Suprapubic skin (tissue), 4 donors: ENCODE measurements at places on chromosomes 13 and 19.

DNA sequence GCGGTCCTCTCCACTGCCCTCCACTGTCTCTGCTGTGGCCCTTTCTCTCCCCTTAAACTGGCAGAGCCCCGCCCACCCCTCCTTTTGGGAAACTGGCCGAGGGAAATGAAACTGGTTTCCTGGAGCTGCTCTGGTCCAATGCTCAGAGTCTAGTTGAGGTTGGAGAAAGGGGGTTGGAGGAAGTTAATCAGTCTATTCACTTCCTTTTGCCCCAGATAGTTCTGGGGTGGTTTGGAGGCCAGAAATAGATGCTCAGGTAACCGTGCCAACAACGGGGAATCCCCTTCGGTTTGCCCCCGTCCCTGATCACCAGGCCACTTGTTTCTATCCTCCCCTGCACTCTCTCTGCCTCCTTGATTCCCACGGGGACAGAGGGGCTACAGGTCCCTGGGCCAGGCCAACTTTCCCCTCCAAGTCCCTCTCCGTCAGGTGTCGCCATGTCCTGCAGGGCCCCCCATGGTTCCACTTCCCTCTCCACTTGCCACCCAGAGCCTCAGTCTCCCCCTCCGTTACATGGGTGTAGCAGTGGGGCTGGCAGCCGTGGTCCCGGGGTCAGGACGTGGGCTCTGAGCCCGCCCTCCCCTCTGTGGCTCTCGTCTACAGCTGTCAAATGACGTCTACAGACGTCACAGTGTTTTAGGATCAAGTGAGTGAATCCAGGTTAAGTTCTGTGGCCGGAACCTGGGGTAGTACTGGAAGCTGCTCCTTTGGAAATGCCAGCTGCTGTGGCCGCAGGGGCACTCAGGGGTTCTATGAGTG is at the start of gene IL4I1:
TSS of gene IL4I1 (minus strand) at position 25 of the 759 bp plus-strand sequence. CDS start 727 bp downstream, outside the sequence.
- DNase-seq = no peak

DNA sequence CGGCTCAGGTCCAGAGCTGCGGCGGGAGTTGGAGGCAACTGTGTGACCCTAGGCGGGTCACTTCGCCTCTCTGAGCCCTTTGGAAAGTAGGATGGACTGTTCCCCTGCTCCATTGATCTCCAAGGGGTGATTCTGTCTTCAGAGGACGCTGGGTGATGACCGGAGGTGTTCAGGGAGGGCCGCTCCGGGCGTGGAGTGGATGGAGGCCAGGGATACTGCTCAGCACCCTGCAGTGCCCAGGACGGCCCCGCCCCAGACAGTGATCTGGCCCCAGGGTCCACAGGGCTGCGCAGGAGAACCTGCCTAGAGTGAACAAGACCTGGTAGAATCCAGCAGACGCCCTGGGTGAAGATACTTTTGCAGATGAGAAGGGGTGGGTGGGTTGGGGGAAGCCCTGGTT is 7.0 kb downstream of the NCLN start:
- DNase-seq = no peak

DNA sequence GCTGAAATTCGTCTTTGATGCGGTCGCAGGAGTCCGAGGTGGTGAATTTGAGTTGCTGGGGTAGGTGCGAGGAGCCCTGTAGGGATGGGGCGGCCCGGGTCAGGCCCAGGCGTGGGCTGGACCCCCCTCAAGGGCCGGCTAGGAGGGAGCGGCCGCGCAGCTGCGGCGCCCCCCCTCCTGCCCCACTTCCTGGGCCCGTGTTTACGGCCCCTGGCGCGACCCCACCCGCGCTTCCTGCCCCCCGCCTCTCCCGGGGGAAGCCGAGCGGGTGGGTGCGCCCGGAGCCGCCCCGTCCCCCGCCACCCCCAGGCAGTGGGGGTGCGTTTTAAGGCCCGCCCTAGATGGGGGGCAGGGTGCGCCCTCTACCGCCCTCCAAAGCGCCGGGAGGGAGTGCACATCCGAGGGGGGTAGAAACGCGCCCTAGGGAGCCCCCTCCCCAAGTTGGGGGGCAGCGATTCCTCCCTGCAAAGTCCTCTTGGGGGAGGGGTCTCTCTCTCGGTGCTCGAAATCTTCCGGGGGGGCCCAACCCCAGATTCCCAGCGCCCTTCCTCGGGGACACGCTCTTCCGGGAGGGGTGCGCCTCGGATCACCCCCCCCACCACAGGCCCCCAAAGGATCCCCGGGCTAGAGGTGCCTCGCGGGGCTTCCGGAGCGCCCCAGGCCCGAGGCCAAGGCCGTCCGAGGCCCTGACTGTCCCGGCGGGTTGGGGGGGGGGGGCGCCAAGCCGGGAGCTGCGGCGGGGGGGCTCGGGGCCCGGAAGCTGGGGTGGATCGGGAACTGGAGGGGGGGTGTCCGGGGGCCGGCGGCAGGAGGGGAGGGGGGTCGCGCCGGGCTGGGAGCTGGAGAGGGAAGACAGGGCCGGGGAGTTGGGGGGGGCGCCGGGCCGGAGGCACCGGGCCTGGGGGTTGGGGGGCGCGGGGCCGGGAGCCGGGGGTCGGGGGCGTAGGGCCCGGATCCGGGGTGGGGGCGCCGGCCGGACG is 823 bp downstream of the TLE5 start:
- no peak for DNase-seq

DNA sequence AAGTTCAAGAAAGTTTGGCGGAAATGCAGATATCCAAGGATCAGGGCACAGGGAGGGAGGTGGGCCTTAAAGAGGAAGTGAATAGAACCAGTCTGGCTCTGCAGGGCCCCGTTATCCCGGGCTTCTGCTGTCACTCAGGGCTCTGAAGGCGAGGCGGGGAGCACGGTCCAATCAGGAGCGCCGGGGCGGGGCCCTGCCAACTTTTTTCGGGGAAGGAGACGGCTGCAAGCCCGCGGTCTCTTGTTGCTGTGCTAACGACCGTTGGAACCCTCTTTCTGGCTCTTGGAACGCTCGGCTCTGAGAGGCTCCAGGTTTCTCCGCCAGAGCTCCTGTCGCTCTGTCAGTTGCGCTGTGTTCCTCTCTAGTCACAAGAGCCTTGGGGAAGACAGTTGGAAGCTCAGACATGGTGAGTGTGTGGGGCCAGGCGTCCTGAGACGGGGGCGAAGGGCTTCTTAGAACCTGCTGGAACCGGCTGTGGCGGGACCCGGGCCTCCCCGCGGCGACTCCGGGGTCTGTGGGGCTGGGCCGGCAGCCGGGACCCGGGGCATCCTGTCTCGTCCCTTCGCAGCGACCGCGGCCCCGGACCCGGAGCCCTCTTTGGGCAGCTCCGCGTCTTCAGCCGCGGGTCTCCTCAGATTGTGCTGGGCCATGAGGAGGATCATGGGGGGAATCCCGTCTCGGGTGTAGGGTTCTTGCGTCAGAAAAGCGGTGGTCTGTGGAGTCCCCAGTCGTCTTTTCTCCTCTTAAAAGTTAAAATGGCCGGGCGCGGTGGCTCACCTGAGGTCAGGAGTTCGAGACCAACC is 27.7 kb downstream of the ZNF844 start:
- peak; percentile 89 for DNase-seq

DNA sequence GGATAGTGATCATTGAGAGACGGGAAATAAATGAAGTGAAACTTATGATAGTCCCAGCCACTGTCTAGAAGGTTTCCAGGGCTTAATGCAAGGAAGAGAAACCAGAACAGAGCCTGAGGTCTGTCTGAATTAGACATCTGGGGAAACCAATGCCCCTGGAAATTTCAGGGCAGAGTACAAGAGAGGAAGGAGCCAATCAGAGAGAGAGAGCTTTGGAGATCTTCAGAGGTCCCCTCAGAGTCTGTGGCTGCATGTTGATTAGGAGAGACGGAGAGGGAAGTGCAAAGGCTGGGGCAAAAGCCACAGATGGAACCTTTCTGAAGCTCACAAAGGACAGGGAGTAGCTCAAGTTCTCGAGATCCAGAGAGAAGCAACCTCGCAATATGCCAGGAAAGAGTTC is 378.0 kb downstream of the DNAJC15 start:
- no peak for DNase-seq

DNA sequence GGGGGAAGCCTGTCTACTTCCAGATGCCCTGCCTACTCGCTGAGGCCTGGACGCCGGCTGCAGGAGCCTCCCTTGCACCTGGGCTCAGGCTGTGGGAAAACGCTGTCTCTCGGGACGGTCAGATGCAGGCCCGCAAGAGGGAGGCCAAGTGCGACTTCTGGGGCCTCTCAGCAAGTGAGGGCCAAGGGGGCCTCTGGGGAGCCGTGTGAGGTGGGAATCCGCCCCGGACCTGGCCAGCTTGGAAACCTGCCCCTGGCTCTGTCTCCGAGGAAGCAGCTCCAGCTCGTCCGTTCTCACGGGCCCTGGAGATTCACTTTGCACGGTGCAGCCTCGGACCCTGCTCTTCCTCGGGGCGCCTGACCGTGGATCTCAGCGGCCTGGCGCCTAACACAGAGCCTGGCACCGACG is 11.4 kb upstream of the CRTC1 start:
- DNase-seq = no peak

DNA sequence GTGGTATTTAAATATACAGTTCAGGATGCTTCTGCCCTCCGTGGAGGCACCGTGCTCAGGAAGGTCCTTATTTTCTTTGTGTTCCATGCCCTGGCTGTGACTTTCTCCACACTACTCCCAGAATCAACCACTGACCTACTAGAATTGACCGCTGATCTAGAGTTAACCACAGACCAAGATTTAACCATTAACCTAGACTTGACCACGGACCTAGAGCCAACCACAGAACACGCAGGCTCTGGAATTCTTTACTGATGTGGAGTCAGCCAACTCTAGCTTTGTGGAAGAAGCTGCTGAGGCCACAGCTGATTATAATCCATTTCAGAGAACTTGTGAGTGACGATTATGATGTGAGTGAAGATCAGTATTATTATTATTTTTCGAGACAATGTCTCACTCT is 18.0 kb downstream of the GTF2F2 start:
- no peak for DNase-seq

DNA sequence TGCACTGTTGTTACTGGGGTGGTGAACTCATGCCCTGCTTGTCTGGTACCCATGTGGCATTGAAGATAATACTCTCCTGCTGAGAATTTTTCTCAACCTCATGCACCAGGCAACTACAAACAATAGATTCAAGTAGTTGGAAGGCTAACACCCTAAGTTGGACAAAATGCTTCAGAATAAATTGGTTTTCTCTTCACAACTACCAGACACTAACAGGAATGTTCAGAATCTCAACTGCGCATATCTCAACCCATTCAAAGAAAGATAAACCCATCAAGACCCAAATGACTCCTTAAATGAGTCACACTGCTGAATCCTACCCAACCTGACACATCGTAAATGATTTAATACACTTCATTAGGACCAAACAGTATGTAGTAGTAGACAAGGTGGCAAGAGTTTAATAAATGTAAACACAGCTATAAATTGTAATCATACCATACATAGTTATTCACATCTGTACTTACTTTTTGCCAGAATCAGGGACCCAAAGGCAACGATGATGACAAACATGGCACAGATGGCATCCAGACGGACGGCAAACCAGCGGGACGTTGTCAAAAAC is 227.4 kb downstream of the ABCC4 start:
- DNase-seq = no peak

GRCh38 chr13:98915563-98915962 is 62.3 kb downstream of the DOCK9 start:
- DNase-seq = no peak

GRCh38 chr13:50651922-50652321 is 191.6 kb downstream of the DLEU7 start:
- DNase-seq = no peak
